Stomach (tissue), 19 donors: ENCODE measurements at places on chromosomes 11 and 22. TPM values are rescaled to one million over a fixed set of nuclear protein-coding genes. Genes with fewer than 3 reads are reported as not detected.
A peak's percentile ranks its signal among the peaks of the same experiment; 100 is the strongest.

DNA sequence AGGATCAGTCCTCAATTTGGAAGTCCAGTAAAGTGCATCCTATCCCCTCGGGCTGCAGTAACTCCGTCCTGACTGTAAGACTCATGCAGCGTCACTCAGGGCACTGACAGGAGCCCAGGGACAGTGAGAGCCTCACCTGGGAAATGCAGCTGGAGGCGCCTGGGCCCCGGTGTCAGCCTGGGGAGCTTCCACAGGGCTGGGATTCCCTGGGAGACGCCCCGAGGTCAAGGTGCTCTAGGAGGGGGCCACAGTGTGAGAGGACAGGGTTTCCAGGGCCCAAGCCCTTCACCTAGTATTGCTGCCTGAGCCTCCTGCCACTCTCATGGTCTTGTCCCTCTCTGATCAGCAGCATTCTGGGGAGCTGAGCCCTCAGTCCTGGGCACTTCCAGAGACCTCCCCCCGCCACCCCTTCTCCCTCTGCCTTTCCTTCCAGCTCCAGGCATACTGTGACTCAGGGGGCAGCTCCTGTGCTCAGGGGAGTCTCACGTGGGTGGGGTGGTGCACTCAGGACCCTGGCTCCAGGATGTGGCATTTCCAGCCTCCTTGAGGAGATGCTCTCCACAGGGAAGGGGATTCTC is 99.1 kb upstream of the IGLL5 start:
- no peak for DNase-seq

The TMPRSS13 gene
- not detected for total RNA-seq

GRCh38 chr22:35305525-35306070 is 5.9 kb downstream of the TOM1 start:
- DNase-seq, result no peak

- peak; percentile 82 for DNase-seq
Measured at GRCh38 chr11:75351541-75351790, at the start of gene ARRB1. Gene ARRB1, minus strand, starts transcription at chr11:75351661. Its CDS starts 54 bp downstream, at chr11:75351607.

- no peak for DNase-seq
Measured at GRCh38 chr11:41334007-41334933, 125.2 kb downstream of the LRRC4C start.

GRCh38 chr22:44419429-44419828 is 78.6 kb downstream of the RTL6 start:
- no peak for DNase-seq

GRCh38 chr22:46147471-46148267 is 2.7 kb upstream of the PPARA start:
- no peak for DNase-seq

The OR8G1 gene
- total RNA-seq, result not detected

GRCh38 chr11:66604155-66604554 is 11.2 kb downstream of the CCS start:
- DNase-seq, result no peak

- no peak for DNase-seq
Measured at GRCh38 chr22:48701296-48702030, 1126.2 kb downstream of the BRD1 start.

The POU2AF1 gene
- total RNA-seq, result 4.0 TPM

- DNase-seq, result peak; percentile 82
Measured at GRCh38 chr11:60924110-60924905, at the start of gene TMEM132A. Gene TMEM132A, plus strand, starts transcription at chr11:60924460. Its CDS starts 174 bp downstream, at chr11:60924634.

The RPLP2 gene
- 451 TPM for total RNA-seq

DNA sequence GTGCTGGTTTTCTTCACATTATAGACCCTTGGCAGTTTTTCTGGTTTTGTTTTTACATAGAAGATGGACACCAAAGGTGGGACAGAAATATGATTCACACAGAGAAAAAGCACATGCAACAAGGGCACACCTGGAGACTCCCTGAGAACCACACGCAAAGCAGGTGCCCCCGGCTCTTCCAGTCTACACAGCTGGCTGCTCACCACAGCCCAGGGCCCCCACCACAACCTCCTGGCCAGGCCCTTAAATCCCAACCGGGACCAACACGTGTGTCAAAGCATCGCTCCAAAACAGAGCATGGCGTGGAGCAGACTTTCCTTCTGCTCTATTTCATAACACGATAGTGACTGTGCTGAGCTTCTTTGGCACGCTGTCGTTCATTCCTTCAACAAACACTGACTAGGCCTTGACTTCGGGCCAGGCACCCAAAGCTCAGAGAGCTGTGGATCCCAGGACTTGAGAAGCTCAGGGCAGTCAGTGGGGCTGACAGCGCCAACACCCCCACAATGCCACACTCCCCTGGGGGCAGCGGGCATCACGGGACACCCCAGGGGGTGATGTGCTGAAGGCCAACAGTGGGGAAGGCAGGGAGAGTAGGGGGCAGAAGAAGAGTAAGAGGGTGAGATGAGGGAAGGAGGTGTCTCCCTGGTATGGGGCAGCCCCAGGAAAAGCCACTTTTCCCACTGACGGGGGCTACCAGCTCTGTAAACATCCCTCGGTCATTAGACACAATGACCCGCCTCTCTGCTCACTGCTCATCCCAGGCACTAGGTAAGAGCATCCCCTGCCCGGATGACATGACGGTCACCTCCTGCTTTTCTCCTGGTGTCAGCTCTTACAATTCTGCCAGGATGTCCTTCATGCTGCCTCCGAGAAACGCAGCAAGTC is 26.0 kb downstream of the CELSR1 start:
- no peak for DNase-seq

DNA sequence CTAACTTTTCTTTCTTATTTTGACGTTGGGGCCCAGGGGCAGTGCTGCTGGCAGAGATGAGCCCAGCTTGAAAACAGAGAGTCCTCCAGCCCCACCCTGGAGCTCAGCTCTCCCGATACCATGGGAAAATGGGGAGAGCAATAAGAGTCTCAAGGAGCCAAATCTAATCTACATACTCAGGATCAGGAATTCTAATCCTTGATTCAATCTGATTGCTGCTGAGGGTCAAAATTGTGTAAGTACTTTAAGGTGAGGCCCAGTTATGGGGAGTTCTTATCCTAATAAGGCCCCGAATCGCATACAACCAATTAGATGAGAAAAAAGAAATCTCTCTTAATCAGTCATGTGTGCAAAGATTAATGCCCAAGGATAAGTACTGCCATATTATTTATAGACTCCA is 202.9 kb downstream of the FAM76B start:
- DNase-seq, result no peak

DNA sequence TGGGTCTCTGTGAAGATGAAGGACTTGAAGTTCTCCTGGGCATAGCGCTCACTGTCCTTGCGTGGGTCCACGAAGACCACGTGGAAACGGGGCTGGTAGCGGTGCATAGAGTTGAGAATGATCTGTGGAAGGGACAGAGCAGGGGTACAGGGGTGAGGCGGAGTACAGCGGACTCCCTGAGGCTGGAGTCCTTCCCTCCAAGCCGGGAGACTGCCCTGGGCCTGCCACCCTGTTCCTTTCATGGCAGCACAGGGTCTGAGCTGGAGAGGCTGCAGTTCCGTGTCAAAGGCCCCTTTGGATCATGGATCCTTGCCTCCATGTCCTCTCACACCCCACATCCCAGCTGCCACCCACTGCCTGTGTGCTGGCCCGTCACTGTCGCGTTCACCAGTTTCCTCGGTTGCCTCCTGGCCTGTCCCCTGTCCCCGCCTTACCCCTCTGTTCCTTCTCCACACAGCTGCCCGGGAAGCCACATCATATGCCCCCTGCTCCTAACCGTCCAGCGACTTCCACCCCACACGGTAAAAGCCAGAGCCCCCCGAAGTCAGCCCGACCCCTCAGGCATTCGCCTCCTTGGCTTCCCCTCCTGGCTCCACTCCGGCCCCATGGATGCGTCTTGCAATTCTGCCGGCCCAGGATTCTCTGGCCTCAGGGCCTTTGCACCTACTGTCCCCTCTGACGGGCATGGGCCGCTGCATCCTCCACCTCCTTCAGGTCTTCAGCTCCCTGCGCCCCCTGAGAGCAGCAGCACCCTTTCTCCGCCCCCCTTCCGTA is 3.4 kb upstream of the NUDT8 start:
- DNase-seq, result no peak

- peak; percentile 50 for DNase-seq
Measured at GRCh38 chr22:35629406-35630216, 12.5 kb upstream of the MB start.

DNA sequence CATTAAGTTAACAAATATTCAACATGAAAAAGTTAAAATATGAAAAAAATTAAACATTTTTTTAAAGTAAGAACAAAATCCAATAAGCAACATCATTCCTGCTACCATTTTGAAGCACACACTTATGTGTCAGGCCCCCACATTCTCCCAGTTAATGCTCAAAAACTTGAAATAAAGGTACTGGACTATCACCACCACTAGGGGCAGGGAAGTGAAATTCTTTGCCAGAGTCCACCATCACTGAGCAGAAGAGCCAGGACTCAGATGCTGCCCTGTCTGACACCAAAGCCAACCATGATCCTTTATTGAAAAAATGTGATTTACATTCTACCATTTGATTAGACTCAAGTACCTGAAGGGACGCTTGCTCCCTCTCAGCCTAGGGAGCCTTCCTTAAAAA is 39.1 kb downstream of the PITPNB start:
- no peak for DNase-seq

GRCh38 chr11:10727146-10727851 is 23.7 kb upstream of the CTR9 start:
- DNase-seq, result no peak

The CDC42BPG gene
- total RNA-seq, result 58.9 TPM

DNA sequence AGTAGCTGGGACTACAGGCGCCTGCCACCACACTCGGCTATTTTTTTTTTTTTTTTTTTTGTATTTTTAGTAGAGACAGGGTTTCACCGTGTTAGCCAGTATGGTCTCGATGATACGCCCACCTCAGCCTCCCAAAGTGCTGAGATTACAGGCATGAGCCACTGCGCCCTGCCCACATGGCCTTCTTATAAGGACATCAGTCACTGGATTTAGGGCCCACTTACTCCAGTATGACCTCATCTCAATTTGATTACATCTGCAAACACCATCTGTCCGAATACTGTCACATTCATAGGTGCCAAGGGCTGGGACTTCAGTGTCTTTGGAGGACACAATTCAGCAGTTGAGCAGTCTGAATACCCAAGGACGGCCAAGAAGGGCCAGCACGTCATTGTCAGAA is 8.2 kb upstream of the PRR5 start:
- DNase-seq, result no peak

DNA sequence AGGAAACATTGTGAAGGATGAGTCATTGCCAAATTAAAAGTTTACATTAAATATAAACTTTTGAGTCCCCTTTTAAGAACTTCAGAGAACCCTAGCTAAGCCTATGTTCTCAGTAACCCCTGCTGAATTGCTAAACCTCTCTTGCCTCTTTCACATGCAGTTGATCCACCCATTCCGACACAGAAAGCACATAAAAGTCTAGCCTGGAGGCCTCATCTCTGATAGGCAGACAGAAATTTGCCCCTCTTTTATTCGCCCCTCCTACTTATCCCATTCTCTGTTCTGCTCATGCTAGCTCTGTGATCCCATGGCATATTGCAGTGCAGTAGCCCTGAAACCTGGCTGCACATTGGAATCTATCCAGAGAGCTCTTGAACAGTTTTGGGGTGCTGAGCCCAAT is 58.2 kb upstream of the PDE3B start:
- no peak for DNase-seq

GRCh38 chr11:61297746-61298145 is 2.6 kb upstream of the VWCE start:
- DNase-seq, result no peak

DNA sequence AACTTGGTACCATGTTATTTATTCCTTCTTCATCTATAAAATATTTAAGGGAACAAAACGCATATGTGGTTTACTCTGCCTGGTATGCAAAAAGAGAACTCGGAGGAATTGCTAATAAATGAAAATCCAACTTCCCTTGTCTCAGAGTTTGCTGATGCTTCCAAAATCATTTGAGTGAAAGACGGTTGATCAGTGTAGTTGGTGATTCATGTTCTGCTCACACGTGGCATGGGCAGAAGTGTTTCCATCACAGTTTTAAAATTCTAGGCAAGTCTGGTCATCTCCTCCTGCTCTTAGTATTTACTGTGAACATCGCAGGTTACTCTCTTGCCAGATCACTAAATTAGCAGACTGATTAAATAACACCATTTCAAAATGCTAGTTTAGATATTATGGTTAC is 11.9 kb upstream of the PARVB start:
- DNase-seq, result no peak

The TREH gene
- not detected for total RNA-seq

DNA sequence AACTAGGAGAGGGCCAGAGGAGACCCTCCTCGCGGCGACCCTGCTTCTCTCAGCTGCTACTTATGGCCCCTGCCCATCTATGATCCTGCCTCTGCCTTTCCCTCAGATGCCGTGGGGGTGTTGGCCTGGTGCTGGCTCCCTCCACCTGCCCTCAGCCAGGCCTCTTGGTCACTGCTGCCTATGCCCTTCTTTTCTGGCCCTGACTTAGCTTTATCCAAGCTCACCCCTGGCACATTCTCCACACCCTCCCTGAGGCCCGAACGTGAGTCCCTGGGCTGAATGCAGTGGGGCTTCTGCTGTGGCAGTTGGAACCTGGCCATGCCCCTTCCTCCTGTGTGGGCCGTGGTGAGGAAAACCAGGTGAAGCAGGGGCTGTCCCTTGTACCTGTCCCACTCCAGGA is 19.8 kb upstream of the SUSD2 start:
- no peak for DNase-seq

- no peak for DNase-seq
Measured at GRCh38 chr22:39300186-39300830, 19.1 kb downstream of the RPL3 start.

DNA sequence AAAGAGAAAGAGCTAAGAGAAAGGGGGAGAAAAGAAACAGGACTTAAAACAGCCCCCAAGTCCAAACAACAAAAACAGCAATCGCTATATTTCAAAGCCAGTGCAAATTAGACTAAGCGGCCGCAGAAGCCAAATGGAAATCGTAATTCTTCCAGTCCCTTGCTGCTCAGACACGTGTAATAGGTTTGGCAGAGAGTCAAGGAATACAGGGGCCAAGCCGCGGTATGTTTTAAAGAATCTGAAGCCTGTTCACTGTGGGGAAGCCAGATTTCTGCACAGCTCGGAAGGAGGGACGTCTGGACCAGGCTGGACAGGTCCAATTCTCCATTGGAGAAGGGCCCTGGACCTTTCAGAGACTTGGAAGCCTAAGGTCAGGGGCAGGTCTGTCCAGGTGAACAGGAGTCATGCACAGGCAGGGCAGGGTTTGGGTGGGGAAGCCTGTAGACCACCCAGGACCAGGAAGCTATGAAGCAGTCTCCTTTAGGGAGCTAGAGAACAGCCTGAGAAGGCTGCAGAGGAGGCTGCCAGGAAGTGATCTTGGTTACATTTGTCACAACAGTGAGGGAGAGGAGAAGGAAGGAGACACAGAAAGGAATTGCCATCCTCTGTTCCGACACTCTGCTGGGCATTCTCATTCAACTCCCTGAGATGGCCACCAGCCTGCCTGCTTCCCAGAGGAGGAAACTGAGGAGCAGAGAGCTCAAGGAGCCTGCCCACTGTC is 265.5 kb upstream of the ISX start:
- DNase-seq, result peak; percentile 85
